T follicular helper cell (primary cell): ENCODE measurements at places on chromosomes 12 and 14.

- DNase-seq: no peak
These were observed 1.1 kb upstream of the ZFYVE1 start for GRCh38 chr14:73027984-73028383.

- no peak for DNase-seq
These were observed 91.0 kb downstream of the GRIP1 start for GRCh38 chr12:66587912-66588311.

DNA sequence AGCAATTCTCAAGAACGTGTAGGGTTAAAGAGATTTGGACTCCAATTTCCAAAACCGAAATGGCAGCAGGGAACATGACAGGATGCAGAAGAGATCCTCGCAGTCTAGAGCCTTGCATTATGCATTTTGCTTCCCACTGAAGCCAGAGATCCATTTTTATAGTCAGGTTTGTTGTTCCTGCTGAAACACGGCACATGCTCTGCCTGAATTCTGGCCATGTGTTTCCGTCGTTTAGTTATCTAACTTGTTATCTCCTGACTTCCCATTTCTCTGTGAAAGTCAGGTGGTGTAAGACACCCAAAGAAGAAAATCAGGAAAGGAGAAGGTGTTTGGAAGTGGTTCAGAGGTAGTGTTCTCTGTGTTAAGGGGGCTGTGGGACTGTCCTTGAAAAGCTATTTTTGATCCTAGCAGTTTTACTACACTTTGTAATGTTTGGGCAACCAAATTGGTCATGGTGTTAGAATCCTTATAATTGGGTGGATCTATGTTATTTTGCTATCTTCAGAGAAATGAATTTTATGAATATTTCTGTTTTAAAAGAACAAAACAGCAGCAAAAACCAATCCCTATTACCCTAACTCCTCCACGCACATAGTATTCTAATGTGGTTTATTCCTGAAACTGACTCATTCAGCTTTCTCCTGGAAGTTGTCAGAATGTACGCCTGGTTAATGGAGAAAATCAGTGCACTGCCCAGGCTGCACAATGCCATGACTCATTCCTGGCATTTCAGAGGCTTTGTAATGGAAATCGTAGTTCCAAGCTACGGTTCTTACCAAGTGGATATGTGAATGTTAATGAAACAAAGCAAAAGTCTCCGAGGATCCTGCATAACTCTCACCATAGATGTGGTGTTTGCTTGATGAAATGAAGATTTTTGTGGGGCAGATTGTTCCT lies 110.1 kb downstream of the SAMD4A start:
- no peak for DNase-seq

DNA sequence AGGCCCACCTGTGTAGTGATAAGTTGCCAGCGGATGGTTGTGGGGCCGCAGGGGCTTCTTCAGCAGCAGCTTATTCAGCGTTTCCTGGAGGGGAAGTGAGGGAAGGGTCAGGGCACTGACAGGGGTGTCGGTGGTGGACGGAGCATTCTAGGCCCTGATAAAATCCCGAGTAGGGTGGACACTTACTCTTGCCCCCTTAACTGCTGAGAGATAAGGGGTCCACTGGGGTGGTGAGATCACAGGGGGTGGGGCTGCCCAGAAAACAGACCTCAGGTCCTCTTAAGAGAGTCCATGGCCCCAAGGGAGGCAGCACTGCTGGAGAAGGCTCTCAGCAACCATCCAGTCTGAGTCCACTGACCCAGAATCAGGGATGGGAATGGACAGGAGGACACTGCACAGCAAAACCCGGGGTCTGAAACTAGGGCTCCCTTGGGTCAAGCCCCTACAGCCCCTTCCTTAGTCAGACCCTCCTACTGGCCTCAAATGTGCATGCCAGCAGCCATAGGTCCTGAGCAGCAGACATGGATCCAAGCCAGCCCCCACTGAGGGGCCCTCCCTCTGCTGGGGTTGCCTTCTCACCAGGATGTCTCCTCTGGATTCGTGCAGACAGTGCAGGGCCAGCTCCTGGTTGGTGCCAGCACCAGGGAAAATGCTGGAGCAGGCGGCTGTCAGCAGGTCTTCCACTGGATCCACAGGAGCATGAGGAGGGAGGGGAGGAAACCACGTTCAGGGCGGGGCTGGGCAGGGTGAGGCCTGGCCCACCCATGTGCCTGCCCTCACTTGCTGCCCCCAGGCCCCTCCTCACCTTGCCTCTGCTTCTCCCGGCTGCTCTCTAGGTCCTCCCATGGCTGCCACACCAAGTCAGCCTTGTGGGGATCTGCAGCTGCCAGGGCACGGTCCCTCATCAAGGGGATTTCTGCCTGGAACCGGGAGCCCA lies 12.1 kb upstream of the PNMA1 start:
- DNase-seq: no peak

- DNase-seq: no peak
These were observed 207.0 kb downstream of the NAV3 start for GRCh38 chr12:78037707-78038106.

DNA sequence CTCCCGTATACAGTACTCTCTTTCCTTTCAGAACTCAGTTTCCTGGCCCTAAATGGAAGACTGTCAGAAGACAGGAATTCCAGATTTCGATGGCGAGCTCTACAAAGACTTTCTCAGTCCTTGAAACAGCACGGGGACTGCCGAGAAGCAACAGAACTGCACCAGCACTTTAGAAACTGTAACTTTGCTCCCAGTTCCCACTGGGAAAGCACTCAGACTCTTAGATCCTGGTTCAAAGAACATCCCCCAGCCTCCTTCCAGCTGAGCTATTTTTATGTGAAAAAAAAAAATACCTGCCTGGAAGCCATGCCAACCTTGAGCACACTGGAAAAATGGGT lies 1.8 kb downstream of the PXN start:
- no peak for DNase-seq

DNA sequence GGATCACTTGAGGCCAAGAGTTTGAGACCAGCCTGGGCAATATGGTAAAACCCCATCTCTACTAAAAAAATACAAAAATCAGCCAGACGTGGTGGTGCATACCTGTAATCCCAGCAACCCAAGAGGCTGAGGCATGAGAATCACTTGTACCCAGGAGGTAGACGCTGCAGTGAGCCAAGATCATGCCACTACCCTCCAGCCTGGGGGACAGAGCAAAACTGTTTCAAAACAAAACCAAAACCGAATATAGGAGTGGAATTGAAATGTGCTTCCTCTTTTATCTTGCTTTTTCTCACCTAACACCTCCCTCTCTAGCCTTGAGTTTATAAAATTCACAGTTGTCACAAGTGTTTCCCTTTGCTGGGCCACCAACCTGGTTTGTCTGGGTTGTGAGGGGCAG lies 181.9 kb downstream of the PAH start:
- DNase-seq: no peak

DNA sequence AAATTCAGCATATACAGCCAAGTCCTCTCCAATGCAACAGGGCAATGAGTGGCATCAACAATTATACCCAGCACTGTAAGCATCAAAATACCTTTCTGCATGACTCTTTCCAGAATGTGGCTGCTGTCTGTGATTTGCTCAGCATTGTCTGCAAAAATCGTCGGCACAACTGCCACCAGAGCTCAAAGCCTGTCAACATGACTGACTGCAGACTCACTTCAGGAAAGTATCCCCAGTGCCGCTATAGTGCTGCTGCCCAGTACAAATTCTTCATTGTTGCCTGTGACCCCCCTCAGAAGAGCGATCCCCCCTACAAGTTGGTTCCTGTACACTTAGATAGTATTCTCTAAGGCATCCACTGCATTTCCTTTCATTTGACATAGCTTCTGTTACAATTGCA lies 735 bp downstream of the RNASE6 start:
- DNase-seq: no peak

- no peak for DNase-seq
These were observed 73.5 kb downstream of the TNFAIP2 start for GRCh38 chr14:103196716-103197115.

- no peak for DNase-seq
These were observed 93.5 kb downstream of the EP400 start for GRCh38 chr12:132043216-132043615.

DNA sequence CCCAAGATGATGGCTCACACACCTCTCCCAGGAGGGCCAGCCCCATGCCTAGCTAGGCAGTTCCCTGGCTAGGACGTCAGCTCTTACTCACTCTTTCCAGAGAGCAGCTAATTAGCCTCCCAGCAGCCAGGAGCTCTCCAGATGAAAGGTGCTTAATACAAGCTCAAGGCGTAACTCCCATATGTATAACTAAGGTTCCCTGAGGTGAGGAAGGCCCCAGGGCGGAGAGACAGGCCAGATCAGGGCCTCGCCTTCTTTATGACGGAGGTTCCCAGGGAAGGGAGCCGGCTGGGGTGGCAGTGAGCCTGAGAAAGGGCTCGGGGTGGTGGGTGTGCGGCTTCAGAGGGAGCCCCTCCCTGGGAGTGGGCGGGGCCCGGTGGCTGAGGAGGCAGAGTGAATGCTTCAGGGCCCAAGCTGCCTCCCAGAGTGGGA lies 26.4 kb upstream of the ZFP36L1 start:
- DNase-seq: no peak

- DNase-seq: no peak
These were observed 19.8 kb downstream of the NR1H4 start for GRCh38 chr12:100493396-100494012.

- no peak for DNase-seq
These were observed 6.0 kb downstream of the PLA2G1B start for GRCh38 chr12:120321382-120322202.

DNA sequence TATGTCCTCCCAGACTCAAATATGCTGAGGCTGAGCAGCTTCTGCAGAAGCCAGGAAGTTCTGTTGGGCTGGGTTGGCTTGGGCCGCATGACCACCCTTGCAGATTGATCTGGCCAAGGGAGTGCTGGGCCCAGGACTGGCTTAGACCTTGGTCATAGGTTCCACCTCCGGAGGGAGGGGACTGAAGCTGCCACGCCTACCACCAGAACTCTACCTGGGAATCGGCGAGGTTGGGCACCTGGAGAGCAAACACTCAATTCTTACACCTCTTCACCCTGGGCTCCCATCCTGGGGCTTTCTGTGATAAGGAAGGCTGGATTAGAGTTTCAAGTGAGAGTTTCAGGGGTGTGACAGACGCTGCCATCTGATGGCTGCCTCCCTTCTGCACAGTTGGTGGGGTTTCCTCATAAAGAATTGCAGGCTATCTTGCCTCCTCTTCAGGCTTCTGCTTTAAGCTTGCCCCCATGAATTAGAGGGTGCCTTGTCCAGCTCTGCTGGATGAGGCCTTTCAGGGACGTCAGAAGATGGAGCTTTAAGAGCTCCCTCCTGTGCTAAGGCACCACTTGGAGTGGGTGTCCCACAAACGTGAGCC lies 5.8 kb downstream of the SLC24A4 start:
- no peak for DNase-seq
